Stimulated activated CD4-positive, alpha-beta T cell treated with anti-CD3 and anti-CD28 coated beads, TNF-alpha, amount 100 ng/mL, for 1 hour (primary cell): ENCODE measurements at places on chromosomes 6 and 20.
A peak's percentile ranks its signal among the peaks of the same experiment; 100 is the strongest.

DNA sequence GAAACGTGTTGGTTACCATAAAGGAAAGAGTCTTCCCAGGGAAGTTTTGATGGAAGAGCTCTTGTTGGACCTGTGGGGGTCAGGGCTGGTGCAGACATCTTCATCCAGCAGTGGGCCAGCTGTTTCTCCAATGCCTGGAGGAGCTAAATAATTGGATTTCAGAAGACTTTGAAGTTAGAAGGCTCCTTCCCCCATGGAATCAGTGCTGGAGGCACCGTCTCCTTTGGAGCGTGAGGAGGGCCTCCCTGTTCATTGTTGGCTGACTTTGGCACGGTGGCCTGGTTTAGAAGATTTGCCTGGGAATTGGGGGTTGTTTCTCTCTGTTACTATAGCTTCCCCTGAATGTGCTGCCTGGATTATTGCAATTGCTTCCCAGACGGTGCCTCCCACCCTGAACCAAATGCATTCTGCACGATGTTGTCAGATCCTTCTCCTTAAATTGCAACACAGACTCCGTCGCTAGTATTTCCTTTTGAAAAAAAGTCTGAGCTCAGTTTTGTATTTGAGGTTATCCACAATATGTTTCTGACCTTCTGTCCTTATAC is 27.7 kb upstream of the KCNG1 start:
- no peak for DNase-seq

GRCh38 chr6:52498538-52499017 is 78.3 kb downstream of the TRAM2 start:
- DNase-seq = no peak

GRCh38 chr6:121510568-121511177 is 75.2 kb downstream of the GJA1 start:
- DNase-seq = no peak

DNA sequence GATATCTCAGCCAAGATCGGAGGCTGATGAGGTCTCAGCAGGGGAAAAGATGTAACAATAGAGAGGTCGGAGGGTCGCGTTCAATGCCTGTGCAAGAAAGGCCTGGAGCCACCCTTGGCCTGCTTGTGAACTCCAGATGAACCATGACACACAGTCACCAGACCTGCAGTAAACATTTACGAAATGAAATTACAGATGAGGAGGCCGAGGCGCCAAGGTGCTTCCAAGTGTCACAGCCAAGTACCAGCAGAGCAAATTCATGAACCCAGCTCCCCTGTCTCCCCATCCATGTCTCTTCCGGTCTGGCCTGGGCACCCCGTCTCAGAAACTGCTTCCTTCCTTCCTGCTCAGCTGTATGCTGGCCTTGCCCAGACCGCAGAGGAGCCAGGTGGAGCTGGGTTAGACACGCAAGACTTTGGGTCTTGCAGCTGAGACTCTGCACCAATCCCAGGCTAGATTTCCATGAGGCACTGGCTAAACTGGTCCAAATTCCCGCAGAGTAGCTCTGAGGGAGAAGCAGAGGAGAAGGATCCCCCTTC is 48.1 kb downstream of the CHMP4B start:
- DNase-seq = no peak

GRCh38 chr20:41007481-41007880 is 21.1 kb upstream of the TOP1 start:
- DNase-seq = no peak

GRCh38 chr6:28277746-28278145 is 3.6 kb upstream of the PGBD1 start:
- no peak for DNase-seq

- DNase-seq = no peak
Observed at GRCh38 chr6:68343901-68344300, 291.2 kb upstream of the ADGRB3 start.

GRCh38 chr6:36245572-36246061 is 24.2 kb upstream of the PNPLA1 start:
- DNase-seq = no peak

- DNase-seq = no peak
Observed at GRCh38 chr6:147156799-147157382, 47.3 kb upstream of the STXBP5 start.

DNA sequence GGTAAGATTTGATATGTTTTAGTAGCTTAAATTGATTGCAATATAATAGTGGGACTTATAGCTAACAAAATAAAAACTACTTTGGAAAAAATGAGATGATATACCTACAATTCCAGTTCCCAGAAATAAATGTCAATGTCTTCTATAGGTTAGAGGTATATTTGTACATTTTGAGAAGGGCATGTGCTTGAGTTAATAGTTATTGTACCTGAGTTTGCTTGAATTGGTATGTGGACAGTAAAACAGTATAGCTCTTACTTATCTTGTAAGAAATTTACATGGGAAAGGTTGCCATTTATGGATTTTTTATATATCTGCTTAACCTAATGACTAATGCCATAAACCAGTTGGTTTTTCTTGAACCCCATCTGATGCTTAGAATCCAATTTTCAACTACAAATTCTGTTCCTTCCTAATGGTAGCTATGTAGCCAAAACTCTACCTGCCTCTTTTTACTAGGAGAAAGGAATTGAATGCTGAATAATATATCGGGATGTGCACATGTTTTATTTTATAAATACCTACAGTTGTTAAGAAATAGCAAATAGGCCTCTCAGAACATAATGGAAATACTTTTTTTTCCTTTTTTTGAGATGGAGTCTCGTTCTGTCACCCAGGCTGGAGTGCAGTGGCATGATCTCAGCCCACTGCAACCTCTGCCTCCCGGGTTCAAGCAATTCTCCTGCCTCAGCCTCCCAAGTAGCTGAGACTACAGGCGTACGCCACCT is 4.9 kb downstream of the LOC128125822 start:
- DNase-seq = no peak

GRCh38 chr20:63956664-63957003 is 418 bp upstream of the UCKL1 start:
- DNase-seq = no peak

DNA sequence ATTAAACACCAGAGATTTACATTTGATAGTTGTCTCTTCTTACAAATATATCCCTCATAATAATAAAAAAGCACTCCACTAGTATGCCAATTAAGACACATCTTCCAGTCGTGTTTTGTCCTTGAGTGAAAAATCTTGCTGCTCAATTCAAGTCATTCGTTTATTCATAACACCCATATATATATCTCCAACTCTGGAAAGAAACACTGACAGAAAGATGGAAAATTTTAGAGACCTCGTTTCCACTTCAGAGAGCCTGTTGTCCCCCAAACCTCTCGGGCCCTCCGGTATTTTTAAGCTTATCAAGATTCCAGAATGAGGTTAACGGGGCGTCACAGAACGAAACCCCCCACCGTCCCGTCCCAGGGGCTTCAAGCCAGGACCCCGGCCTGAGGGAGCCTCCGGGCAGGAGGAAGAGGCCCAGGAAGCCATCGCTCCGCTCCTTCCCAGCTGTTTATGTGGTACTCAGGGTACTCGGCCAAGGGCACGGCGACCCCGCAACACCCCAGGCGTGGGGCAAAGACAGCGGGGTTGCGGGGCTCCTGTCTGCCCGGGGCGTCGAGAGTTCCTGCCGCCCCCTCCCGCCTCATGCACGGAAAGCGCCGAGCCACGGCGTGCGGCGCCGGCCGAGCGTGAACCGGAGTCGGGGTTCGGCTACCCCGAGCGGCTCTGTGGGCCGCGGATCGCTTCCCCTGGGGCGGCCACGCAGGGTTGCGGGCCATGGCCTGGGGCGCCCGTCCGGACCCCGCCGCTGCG is 623 bp upstream of the SNX9 start:
- no peak for DNase-seq

DNA sequence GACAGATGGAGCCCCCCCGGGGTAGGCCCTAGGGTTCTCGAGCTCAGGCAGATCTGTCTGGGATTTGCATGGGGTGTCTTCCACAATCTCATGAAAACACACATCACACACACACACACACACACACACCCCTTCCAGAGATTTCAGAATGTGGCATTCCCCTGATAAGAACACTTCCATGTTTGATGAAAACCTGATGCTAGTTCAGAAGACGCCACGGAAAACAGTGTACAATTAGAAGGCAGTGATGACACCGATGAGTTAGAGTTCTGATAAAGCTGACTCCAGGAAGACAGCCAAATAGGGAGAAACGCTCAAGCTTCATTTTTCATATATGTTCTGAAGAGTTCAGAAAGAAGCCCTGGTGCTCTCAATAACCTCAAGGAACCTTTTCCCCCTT is 438.7 kb upstream of the JARID2 start:
- no peak for DNase-seq

DNA sequence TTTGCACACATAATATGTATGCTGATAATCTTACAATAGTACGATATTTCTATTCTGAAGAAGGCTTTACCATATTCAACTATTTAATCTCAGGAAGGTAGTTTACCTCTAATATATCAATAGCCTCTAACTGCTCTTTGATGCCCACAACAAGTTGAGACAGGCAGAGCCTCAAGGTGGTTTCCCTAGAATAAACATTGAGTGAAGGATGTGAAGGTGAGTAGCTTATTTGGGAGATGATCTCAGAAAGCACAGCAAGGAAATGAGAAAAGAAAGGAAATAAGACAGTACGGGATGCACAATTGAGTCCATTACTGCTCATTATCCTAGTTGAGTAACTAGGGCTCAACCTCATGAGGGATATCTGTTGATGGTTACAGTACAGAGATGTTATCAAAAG is 638.4 kb downstream of the MAFB start:
- no peak for DNase-seq

GRCh38 chr6:112016320-112016719 is 37.6 kb upstream of the CCN6 start:
- no peak for DNase-seq

GRCh38 chr6:126672649-126673048 is 332.7 kb downstream of the CENPW start:
- DNase-seq = no peak

- no peak for DNase-seq
Observed at GRCh38 chr6:107612762-107613415, 123.0 kb downstream of the SOBP start.

GRCh38 chr20:49699200-49699992 is 14.3 kb downstream of the B4GALT5 start:
- no peak for DNase-seq

DNA sequence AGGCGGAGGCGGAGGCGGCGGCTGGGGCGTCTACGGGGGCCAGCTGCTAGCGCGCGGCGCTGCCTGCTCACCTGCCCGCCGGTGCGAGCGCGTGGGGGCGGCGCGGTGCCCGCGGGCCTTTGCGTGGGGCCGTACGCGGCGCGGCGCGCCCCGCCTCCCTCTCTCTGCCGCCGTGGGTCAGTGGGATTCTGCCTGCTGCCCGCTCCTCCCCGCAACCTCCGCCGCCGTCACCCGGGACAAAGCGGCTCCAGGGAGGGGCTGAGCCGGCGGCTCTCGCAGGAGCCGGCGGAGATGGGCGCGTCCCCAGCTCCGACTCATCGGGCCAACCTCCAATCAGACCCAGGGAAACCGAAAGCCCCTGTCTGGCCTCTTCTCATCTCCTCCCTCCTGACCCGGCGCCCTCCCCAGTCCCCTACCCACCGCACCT is at the start of gene RCAN2:
Gene RCAN2 (minus strand): TSS at position 249 of the 427 bp plus-strand sequence.
- no peak for DNase-seq

GRCh38 chr6:107821591-107821990 is 2.5 kb downstream of the SCML4 start:
- no peak for DNase-seq

DNA sequence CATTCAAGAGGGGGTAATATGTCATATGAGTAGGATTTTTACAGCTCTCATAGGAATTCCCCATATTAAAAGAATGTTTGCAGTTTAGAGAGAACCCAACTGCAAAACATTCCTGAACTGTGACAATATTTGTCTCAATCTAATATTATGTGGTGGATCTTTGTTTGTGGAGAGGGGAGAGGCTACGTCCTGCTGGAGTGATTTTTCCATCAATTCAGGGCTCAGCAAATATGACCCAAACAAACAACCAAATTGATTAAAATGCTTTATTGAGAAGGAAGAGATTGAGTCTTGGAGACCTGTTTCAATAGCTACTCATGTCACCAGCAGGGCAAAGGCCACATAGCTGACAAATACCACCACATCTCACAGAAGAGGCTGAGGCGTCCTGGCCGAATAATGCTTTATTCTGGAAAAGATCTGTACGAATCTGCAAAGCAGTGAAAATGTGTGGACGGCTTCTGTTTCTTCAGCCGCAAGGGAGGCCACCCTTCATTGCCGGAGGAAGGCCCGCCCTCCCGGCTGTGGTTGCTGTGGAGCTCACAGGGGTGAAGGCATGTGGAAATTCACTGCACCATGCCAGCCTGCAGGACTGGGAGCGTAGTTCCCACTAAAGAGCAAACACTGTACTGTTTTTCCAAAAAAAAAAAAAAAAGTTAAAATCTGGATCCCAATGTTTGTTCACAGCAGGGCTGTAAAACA is 89.7 kb upstream of the QKI start:
- no peak for DNase-seq

GRCh38 chr6:14189074-14189473 is 71.5 kb downstream of the CD83 start:
- no peak for DNase-seq

GRCh38 chr20:38926934-38927616 is 858 bp downstream of the FAM83D start:
- no peak for DNase-seq

DNA sequence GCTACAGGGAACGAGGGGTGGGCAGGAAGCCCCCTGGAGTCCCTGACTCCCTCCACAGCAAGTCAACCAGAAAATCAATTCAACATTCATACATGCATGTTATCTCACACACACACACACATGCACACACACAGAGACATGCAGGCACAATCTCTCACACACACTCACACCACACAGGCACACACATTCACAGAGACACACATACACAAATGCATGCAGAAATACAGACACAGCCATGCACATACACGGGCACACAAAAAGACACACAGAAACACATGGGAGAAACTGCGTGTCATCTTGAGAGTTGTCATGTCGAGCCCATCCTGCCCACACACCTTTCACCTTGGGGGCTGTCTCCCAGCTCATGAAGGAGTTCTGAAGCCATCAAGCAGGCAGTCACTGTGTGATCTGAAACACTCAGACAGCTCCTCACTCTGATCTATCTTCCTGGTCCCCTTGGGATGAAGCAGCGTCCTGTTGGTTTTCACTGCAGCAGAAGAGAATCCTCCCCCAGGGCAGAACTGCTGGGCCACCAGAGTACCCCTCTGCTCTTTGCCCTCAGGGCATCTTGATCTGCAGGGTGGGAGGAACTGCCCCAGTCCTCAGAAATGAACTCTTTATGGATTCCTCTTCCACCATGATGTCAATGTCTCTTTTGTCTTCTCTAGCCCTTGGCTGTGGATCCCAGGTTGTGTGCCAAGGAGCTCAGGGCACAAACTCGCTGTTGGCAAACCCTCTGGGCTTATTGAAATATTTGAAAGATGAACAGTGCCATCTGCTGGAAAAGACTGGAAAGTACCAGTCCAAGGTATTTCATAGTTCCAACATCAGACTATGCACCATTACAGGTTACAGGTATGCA is 8.8 kb downstream of the RAET1L start:
- DNase-seq = peak; percentile 22

GRCh38 chr20:42747765-42748411 is 441.8 kb downstream of the PTPRT start:
- DNase-seq = no peak

GRCh38 chr20:39851459-39851858 is 837.6 kb downstream of the MAFB start:
- no peak for DNase-seq

GRCh38 chr6:148053209-148053608 is 289.4 kb upstream of the SASH1 start:
- DNase-seq = no peak
